ENCODE measurements at places on chromosomes 6 and 20. TPM values are rescaled to one million over a fixed set of nuclear protein-coding genes. Genes with fewer than 3 reads are reported as not detected.

Gene CST5
- not detected for total RNA-seq

Gene RRAGD
- total RNA-seq: 4.5 TPM

Gene RSPH9
- 0.11 TPM for total RNA-seq

Gene SNAI1
- total RNA-seq: 0.52 TPM

Gene NOL7
- 69.7 TPM for total RNA-seq

Gene RXRB
- total RNA-seq: 41.9 TPM

Measured in T-helper 2 cell treated with Interferon-gamma antibody and Interleukin-4, amounts not matched to agents 100 ng/mL and 5 ng/mL, for 36 hours (primary cell).